ENCODE measurements at places on chromosomes 5 and 9. TPM values are rescaled to one million over a fixed set of nuclear protein-coding genes. Genes with fewer than 3 reads are reported as not detected.

LCN1 gene
- total RNA-seq = 2.4 TPM

FCN2 gene
- not detected for total RNA-seq

GFPT2 gene
- total RNA-seq = 75.4 TPM

MSMP gene
- total RNA-seq = 1.7 TPM

ADRA1B gene
- total RNA-seq = 8.0 TPM

EQTN gene
- total RNA-seq = not detected

SLC45A2 gene
- total RNA-seq = not detected

IL17B gene
- 15.2 TPM for total RNA-seq

CENPH gene
- total RNA-seq = 3.0 TPM

GKAP1 gene
- 11.9 TPM for total RNA-seq
